CD4-positive, alpha-beta T cell treated with Interleukin-17A for 4 hours (primary cell): ENCODE measurements at places on chromosomes 2 and 18.

DNA sequence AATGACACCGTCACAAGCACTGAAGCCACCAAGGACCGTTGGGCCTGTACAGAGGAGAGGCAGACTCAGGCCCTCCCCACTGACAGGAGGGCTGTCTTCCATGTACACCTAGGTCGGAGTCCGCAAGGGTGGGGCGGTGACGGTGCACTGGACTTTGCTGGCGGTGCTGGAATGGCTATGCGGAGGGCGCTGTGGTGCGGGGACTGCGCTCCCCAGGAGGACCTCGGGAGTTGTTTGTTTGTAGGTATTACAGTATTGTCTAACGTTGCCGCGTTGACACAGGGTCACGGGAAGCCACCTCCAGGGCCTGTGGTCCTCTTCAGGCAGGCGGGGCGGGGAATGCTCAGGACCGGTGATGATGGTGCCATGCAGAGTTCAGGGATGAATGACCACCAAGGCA lies 126.2 kb downstream of the TPO start:
- DNase-seq = no peak

GRCh38 chr18:8967573-8967972 lies 134.9 kb upstream of the NDUFV2 start:
- no peak for DNase-seq

- no peak for DNase-seq
Measured at GRCh38 chr2:101998896-101999789, 7.4 kb downstream of the IL1R2 start.

GRCh38 chr2:46305767-46306166 lies 8.6 kb downstream of the EPAS1 start:
- no peak for DNase-seq

DNA sequence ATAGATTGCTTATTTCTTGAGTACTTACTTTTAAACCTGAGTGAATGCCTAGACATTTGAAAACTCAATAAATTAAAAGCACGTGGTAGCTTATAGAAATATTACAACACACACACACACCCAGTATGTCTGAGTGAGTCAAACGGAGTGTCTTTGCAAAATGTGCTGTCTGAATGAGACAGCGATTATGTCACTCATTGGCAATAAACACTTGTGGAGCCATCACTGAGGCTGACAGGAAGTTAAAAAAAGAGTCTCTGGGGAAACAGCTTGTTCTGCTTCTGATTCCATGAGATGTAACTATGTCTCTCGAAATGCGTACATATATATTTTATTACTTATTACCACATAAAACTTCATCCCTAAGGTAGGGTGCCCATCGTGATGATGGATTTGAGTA lies 22.3 kb upstream of the VPS4B start:
- DNase-seq = no peak

DNA sequence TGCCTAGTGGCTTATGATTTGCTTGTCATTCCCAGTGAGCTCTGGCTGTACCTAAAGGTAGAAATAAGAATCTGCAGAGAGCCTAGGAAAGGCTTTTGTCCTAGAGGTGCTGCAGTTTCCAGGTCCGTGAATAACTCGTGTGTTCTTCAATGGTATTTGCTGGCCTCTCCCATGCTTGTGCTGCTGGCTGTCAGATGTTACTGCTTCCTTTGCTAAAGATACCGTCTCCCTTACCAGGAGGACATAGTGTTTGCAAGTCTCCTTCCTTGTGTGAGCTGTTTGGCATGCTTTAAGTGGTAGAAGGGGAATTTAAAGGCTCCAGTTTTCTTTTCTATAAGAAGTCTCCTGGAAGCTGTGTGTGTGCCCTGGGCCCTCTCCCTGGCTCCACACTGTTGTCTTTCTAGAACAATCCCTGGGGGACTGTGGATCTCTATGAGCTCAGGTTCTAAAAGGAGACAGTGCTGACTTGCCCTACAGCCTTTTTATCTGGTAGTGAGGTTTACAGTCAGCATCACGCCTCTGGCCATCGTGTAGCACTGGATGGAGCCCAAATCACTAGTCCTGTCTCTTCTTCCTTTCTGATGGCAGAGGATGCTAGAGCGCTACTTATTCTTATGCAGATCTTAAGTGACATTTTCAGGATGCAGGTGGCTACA lies 65.8 kb downstream of the RNF144A start:
- no peak for DNase-seq

GRCh38 chr18:74784752-74785151 lies 187.1 kb downstream of the ZNF407 start:
- no peak for DNase-seq

DNA sequence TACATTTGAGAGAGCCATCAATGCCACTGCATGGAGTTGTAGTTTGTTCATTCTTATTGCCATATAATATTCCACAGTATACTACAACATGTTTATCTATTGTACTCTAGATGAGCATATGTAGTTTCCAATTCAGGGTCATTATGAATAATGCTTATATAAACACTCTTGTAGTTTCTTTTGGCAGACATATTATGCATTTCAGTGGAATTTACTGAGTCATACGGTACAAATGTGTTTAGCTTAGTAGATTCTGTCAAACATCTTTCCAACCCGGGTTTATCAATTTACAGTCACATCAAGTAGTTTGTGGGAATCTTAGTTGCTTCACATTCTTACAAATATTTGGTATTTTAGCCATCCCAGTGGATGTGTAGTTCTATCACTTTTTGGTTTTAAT lies 161.1 kb downstream of the KCNH7 start:
- DNase-seq = no peak

DNA sequence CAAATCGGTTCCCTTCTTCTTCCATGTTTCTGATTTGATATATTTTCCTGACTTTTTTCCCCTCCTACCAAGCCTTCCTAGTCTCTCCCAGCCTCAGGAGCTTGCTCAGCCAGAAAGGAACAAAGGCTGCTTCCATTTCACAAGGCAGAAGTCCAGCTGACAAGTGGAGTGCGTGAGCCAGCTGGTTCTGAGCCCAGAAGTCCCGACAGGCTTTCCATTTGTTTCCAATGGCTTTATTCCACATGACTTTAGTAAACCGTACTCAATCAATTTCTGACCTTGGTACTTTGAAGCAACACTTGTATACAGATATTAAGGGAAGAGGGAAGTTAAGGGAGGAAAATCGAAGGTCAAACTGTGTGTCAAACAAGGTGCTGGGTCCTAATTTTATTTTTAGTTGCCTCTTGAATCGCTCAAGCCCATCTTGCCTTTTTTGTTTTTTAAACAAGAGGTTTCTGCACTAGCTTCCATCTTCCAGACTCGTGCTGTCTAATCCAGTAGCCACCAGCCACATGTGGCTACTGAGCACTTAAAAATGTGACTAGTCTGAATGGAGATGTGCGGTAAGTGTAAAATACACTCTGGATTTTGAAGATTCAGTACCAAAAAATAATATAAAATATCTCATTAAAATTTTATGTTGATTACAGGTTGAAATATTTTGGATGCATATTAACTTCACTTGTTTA lies 36.2 kb downstream of the WIPF1 start:
- DNase-seq = no peak

DNA sequence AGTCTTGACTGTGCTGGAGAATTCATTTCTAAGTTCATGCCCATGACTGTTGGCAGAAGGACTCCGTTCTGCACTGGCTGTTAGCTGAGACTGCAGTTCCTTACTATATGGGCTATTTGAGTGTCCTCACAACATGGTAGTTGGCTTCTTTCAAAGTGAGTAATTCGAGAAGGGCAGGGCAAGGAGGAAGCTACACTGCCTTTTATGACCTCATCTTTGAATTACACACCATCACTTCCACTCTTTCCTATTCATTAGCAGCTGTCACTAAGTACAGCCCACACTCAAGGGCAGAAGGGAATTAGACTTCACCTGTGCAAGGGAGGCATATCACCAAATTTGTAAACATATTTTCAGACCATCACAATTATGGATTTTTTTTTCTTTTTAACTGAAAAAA lies 55.9 kb upstream of the EPAS1 start:
- no peak for DNase-seq

DNA sequence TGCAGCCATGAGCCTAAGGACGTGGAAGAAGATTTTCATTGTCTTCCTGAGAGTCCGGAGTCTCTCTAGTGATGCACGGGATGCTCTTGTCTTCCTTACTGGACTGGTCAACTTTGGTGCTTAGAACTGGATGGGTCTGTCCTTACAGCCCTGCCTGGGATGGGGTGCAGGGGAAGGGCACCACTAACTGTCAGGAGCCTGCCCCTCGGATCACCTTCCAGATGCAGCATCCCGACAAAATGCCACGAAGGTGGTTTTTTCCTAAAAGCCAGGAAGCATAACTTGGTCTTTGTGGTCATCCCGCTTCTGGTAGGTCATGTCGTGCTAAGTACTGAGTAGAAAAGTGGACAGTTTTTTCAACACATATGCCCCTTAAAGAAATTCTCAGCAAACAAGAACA lies 207.4 kb upstream of the TWIST2 start:
- no peak for DNase-seq

GRCh38 chr18:77700051-77700450 lies 450.4 kb downstream of the GALR1 start:
- DNase-seq = no peak

DNA sequence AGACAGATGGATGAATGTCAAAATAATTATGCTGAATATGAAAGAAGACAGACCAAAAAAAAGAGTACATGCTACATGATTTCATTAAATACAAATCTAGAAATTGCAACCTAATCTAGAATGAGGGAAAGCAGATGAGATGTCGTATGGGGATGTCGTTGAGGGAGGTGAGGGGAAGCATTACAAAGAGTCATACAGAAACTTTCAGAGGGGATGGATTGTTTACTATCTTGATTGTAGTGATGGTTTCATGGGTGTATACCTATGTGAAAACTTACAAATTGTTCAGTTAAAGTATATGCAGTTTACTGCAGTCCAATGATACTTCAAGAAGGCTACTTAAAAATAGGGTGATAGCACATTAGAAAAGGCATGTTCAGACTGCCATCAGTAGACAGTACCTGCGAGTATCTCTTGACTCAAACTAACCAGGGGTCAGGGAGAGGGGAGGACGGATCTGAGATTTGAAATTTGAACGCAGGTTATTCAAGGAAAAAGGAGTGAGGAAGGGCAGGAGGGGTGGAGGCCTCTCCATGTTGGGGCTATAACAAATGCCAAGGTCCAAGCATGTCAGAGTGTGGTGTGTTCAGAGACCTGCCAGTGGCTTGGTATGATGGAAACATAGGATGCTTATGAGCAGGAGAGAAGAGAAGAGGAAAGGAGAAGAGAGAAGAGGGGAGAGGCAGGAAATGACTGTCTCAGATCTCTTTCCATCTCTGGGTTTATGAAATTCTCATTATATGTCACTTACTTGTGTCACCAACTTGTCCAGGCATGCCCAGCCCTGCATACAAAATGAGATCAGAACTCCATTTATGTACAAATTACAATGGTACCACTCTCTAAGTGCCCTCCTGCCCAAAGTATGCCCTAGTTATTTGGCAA lies 257.3 kb upstream of the CXCR4 start:
- DNase-seq = no peak

- no peak for DNase-seq
Measured at GRCh38 chr2:191800874-191801273, 46.0 kb downstream of the CAVIN2 start.

GRCh38 chr18:58887613-58887963 lies 22.9 kb downstream of the ZNF532 start:
- DNase-seq = peak; percentile 11

- DNase-seq = no peak
Measured at GRCh38 chr2:10410001-10410822, 37.9 kb downstream of the ODC1 start.

DNA sequence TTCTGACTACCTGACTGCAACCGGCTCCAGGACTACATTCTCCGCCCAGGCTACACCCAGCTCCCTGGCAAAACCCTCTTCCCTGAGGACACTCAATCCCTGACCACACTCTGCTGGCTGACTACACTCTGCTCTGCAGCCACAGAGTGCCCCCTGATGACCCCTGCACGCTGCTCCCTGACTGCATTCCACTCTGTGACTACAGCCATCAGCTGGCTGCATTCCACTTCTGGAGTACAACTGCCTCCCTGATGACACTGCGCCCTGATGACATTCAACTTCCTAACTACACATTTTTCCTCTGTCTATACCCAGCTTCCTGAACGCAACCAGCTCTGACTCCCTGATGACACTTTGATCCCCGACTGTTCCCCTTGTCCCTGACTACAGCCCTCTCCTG lies 71.3 kb upstream of the NRXN1 start:
- no peak for DNase-seq

- no peak for DNase-seq
Measured at GRCh38 chr2:102336502-102336945, 19.1 kb upstream of the IL18R1 start.
